GOT3 (cell line): ENCODE measurements at places on chromosomes 16 and 17.

- DNase-seq: peak; percentile 59
Measured at GRCh38 chr16:84806256-84806889, 13.4 kb upstream of the CRISPLD2 start.

DNA sequence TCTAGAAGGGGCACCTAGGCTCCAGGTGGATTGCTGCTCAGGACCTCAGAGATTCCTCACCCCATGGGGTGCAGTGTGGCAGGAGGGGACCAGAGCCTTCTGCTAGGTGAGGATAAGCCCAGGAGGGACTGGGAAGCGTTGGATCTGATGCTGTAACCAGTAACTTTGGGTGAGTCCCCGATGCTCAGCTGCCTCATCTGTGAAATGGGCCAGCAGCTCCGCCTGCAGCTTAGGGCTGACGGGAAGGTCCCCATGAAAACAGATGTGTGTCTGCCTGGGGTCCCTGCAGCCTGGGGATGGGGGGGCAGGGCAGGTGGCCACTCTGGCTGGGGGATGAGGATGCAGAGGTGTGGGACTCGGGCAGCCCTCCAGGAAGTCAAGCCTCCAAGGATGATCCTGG, 2.7 kb upstream of the CASKIN1 start:
- no peak for DNase-seq

- no peak for DNase-seq
Measured at GRCh38 chr17:45367216-45367615, 50.4 kb upstream of the MAP3K14 start.

GRCh38 chr17:49515196-49515770, 20.2 kb downstream of the NGFR start:
- peak; percentile 71 for DNase-seq

DNA sequence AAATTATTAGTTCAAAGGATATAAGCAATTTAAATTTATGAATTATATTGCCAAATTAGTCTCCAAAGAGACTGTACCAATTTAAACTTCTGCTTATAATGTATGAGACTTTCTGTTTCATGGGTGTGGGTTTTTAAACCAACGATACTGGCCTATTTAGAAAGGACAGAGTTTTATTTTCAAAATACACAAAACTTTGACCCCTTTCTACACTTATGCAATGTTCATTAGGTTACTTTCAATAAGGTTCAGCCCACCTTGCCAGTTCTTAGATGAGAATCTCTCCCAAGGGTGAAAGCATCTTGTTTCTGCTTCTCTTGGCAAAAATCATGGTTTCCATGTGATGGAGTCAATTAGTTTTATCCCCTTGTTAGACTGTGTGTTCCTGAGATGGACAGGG, 84.7 kb downstream of the MYO1D start:
- DNase-seq: no peak

GRCh38 chr16:51150165-51150887, 744 bp downstream of the SALL1 start:
- DNase-seq: no peak

DNA sequence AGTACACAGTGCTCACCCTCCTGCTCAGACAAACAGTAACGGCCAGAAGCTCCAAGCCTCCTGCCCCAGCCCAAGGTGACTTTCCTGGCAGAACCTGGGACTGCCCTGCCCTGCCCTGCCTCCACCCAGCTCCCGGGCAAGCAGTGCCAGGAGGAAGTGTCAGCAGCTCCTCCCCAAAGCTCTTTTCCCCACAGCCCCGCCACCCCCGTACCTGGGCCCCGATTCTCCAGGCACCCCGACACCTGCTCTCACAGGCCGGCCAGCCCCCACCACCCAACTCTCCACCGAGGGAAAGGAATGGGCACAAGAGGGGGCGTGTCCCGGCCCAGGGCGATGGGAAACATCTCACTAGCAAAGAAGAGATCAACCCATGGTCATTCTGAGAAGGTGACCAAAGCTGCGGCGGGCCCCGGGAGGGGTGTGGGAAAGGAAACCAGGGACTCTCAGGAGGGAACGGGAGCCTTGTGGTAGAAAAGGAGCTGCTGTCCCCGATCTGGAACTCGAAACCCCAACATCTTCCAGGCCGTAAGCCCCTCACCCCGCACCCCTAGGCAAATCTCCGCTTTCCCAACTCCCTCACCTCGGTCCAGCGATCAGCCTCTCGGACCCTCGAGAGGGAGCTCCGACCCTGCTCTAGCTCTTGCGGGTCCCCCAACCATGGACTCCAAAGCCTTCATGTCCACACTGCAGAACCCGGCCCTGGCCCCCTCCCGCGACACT, 1.2 kb downstream of the BCAR1 start:
- no peak for DNase-seq
